Left ventricle myocardium superior (tissue), 1 donor: ENCODE measurements at places on chromosomes 16 and 17. TPM values are rescaled to one million over a fixed set of nuclear protein-coding genes. Genes with fewer than 3 reads are reported as not detected.

Gene KCNJ18
- not detected for total RNA-seq

Gene RGS11
- 14.8 TPM for total RNA-seq

Gene CSH2
- total RNA-seq = not detected

Gene CLEC18B
- total RNA-seq = not detected

Gene NACA2
- total RNA-seq = not detected

Gene CCDC200
- not detected for total RNA-seq

Gene DPEP2
- total RNA-seq = 2.2 TPM

Gene OR2C1
- not detected for total RNA-seq

Gene HES7
- total RNA-seq = not detected

Gene ACSM3
- 9.2 TPM for total RNA-seq

Gene TPPP3
- 8.9 TPM for total RNA-seq

Gene CEP295NL
- 0.79 TPM for total RNA-seq

Gene ZPBP2
- total RNA-seq = not detected

Gene CACNA1G
- total RNA-seq = 0.25 TPM

Gene SLC12A3
- not detected for total RNA-seq
